ENCODE measurements at places on chromosomes 2 and 18.

GRCh38 chr2:211875488-211875887, 663.1 kb downstream of the ERBB4 start:
- DNase-seq = no peak

GRCh38 chr18:68665628-68666027, 49.3 kb downstream of the TMX3 start:
- DNase-seq = no peak

- no peak for DNase-seq
Observed at GRCh38 chr2:111905990-111906735, 7.8 kb downstream of the MERTK start.

DNA sequence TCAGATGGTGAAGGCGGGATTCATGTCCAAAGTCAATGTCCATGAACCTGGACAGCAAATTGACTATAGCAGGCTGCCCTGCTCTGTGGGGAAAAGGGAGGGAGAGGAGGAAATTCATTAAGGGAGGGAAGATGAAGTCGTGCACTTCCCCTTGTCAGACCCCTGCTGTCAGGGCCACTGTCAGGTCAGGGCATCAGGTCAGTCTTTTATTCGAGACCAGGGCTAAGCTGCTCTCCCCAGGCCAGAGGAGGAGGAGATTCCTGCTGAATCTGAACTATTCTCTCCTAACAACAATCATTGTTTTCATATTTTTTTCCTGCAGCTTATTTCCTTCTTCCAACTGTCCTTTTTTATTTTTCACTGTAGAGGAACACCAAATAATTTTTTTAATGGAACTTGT, 17.2 kb downstream of the CNDP1 start:
- DNase-seq = no peak

DNA sequence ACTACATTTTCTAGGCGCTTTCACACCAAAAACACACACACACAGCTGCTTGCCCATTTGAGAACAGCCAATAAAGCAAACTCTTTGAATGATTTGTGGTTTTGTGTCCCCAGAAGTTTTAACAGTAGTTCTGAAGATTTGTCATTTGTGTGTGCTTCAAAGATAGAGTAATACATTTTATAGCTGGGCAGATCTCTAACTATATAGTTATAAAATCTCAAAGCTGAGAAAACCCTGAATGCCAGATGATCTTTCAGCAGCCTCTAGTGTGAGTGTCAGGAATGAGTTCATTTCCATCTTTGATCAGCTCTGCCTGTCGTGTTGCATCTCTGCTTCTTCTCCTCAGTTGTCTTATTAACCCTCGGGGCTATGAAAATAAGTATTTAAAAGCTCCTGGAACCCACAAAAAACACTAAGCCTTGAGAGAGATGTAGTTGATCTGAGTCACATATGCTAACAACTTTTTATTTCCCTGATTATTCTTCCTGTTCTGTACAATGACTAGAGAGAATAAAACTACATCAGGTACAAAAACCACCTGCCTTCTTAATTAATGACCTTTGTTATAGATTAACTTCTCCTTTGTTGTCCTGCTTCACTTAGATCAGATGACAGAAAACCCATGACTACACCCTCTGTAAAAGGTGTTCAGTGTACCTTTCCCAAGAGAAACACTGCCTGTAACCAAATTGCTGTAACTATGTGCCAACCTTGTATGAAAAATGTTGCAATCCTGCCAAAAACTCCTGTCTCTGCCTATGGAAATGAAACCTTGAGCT, 30.0 kb upstream of the SLC3A1 start:
- DNase-seq = no peak

Measured in stimulated activated CD4-positive, alpha-beta T cell treated with anti-CD3 and anti-CD28 coated beads, Interleukin-1b, Interleukin-23, amount 100 ng/mL, for 1 hour (primary cell).